ENCODE measurements at places on chromosomes 6 and 20.

DNA sequence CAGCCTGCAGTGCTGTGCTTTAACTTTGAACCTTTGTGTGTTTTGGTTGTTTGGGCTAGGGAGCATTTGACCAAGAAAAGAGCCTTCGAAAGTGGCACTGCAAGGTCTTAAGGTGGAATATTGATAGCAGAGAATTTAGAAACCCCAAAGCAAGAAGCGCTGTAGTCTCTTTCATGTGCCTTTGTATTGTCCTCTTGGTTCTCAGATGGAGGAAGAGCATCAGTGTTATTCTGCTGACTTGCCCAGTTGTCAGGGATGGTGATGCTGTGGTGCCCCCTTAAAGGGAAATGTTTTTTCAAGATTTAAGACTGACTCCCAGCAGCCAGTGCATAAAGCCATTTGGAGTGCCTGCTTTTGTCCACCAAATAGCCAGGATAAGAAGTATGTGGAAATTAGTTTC lies 102.7 kb upstream of the INSM1 start:
- DNase-seq: no peak

- no peak for DNase-seq
Measured at GRCh38 chr6:69758214-69758613, 38.6 kb downstream of the LMBRD1 start.

- DNase-seq: no peak
Measured at GRCh38 chr6:77425216-77425615, 38.1 kb downstream of the HTR1B start.

GRCh38 chr20:24134284-24134683 lies 145.7 kb upstream of the GGTLC1 start:
- no peak for DNase-seq

- no peak for DNase-seq
Measured at GRCh38 chr6:50829898-50830444, 11.3 kb downstream of the TFAP2B start.

- no peak for DNase-seq
Measured at GRCh38 chr6:140070846-140071473, 696.5 kb upstream of the CITED2 start.

DNA sequence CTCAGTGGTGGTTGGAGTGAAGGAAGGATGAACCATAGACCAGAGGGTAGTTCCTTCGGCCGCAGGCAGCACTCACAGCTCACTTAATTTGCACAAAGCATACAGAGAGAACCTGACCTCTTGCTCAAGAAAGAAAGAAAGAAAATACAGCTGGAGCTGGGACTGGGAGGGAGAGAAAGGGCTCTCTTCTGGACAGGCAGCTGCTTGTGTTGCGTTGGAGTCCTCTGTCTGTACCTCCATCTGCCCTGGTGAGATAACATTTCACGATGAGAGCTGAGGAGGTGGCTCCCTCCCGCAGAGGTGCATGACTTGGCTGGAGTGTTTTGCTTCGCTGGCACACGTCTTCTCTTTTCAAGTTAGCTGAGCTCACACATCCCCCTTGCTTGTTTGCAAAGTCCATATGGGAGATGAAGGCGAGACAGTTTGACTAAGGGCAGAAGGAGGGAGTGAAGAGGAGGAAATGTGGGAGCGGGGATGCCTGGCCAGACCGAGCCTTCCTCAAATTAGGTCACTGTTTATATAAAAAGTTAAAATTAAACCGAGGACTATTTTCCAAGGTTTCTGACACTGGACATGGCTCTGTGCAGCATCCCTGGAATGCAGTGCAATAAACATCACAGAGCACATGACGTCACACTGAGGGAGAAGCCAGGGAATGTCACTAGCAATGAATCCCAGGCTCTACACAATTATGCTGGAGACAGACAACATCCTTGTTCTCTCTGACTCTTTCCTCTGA lies 359.4 kb downstream of the CD83 start:
- no peak for DNase-seq

DNA sequence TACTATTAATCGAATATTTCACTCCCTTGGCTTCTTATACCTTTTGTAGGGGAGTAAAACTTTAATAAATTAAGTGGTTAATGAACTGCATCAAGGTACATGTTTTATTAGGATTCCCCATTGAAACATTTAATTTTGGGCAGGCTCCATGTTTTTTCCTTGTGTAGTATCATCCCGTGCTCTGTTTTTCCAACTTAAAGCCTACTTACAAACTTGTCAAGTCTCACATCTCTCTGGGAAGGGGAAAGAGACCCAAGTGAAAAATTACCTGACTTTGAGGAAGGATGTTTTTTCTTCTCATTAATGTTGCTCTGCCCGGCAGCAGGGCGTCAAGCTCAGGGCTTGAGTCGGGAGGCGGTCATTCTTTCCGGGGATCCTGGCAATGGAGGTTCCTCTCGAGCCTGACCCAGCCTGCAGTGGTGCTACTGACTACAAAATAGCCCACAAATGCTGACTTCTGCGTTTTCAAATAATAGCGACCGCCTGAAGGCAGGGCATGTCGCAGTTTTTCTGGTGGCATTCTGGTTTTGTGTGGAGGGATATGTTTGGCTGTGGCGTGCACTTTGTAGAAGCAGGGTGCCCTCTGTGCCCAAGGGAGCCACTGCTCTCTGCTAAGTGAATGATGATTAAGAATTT lies 2.4 kb downstream of the DSP start:
- DNase-seq: no peak

DNA sequence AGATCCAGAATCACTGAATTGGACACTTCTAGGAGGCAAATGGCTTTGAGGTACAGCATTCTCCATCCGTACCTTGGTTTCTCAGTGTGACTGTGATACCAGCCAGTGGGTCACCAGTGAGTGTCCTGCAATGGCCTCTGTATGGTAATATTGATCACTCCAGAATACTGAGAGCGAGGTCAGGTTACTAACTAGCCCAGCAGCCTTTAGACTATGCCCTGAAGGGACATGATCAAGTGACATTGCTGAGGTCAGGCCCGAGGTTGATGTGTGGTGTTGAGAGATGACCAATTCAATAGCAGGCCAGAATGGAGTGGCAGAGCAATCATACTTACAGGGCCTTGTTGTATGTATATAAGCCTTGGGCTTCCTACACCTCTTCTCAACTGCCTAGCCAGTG lies 476.0 kb downstream of the KHDRBS2 start:
- no peak for DNase-seq

DNA sequence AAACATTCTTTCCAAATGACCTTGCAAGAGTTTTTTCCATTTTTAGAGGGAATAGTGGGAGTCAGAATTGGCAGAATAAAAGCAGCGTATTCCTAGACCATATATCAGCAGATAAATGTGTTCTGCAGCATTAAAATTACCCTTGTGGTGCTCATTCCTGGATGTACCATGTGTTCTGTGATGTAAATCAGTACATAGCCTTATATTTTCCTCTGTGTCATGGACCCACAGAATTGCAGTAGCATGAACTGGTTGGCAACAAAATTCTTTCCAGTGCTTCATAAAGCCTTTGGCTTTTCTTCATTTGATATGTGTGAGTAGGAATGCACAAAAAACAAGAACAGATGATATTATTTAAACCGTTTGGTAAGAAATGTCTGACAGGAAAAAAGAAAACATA lies 32.5 kb downstream of the ANKEF1 start:
- DNase-seq: no peak

- DNase-seq: peak; percentile 87
Measured at GRCh38 chr6:157764178-157765068, 58.6 kb upstream of the SNX9 start.

DNA sequence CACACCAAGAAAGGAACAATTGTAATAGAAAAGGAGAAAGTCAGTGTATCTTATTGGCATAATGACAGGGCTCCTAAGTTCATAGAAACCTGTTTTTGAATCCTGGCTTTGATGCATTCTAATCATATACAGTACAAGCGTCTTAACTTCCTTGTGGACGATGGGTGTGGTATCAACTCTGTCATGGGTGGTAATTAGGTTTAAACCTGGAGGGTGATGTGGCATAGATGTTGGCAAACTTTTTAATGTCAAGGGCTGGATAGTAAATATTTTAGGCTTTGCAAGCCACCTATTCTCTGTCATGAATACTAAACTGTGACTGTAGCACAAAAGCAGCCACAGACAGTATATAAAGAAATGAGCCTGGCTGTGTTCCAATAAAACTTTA lies 138.7 kb upstream of the EDN1 start:
- DNase-seq: no peak

DNA sequence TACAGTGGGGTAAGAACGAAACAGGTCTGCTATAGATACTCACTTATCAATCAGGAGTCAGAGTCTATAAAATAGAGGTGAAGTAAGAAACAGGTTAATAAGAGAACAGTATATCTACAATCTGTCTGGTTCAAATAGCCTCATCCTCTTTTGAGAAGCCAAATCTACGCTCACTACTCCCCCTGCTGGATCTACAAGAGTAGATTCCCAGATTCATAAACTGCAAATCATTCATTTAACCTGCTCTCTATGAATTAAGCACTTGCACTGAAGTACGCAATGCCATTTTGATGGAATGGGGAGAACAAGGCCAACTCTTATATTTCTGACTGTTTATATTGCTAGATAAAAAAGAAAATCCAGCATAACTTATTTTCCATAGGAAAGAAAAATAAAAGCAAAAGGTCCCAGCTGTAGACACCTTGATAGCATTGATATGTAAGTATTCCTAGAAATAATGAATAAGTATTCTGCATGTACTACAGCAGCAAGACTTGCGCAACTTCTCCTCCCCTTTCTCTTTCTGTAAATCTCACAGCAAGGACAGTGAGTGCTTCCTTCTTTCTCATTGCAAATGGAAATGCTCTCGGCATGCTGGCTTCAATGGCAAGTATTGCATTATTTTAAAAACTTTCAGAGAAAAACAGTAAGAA lies 92.3 kb downstream of the RFX6 start:
- no peak for DNase-seq

DNA sequence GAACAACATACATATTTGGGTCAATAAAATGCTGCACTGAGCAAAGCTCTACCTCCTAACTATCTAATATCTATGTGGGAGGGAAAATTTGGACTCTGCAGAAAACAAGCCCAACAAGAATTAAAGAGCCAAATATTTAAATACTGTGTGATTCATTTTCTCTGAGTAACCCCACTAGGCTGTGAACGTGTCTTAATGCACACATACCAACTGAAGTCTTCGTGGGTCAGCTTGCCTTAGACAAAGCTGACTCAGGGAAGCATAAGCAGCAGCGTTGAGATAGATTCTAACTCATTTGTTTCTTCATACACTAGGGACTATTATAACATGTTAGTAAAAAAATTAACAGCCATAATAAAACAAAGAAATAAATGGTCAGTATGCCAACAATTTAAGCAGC lies 114.3 kb downstream of the GJA1 start:
- no peak for DNase-seq
